Hepatocyte (in vitro differentiated cells): ENCODE measurements at places on chromosomes 16 and 17. TPM values are rescaled to one million over a fixed set of nuclear protein-coding genes. Genes with fewer than 3 reads are reported as not detected.

Gene MYLK3
- total RNA-seq, result 2.0 and 6.5 TPM in 2 replicates

Gene CDH1
- 190 and 193 TPM in 2 replicates for total RNA-seq

Gene ADORA2B
- total RNA-seq, result 9.2 and 11.4 TPM in 2 replicates

Gene CD300LB
- not detected in 2 replicates for total RNA-seq

DNA sequence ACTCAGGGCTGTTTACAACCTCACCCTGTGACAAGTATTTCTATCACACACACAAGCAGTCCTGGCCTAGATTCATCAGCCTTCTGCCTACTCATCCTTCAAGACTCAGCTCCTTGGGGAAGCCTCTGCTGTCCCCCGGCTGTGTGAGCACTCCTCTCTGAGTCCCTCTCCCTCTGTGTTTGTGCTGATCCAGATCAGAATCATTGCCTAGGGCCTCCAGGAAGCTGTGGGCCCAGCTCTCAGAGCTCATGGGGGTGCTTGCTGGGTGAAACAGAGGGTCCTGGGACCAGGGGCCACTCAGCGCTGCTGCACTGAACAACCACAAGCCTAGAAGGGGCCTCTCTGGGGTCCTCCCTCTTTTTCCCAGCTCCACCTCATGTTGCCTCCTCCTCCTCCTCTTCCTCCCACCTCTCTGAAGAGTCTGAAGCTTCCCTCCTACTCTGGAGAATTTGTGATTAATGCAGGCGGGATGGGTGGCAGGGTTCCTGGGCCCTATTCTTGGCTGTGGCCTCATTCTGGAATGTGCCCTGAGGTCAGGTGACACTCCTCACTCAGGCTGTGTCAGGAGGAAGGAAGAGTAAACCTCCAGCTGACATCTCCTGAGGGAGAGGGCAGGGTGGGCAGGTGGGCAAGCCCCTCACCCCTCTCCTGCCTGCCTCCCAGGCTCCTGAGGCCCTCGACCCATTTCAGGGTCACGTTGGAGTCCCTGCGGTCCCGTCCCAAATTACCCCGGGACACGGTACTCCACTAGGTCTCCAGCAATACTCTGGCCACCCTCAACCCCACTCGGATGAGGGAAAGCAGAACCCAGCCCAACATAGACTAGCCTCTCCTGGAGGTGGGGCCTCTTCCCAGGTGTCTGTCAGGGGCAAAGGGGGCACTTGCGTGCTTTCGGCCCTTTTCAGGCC is 10.1 kb downstream of the WFIKKN2 start:
- DNase-seq, result no peak

DNA sequence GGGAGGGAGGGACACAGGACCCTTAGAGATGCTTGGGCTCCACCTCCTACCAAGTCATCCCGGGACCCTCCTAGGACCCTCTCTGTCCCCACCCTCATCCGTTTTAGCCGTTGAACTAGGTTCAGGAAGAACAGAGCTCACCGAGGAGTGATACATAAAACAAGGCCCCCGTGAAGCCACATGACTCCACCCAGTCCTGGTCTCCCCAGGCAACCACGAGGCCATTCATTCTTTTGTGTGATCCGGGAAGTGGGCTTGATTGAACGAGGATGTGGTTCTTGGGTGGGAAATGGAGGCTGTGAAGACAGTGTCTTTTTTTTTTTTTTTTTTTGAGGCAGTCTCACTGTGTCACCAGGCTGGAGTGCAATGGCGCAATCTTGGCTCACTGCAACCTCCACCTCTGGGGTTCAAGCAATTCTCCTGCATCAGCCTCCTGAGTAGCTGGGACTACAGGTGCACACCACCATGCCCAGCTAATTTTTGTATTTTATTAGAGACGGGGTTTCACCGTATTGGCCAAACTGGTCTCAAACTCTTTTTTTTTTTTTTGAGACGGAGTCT is 14.8 kb downstream of the TRARG1 start:
- no peak for DNase-seq

DNA sequence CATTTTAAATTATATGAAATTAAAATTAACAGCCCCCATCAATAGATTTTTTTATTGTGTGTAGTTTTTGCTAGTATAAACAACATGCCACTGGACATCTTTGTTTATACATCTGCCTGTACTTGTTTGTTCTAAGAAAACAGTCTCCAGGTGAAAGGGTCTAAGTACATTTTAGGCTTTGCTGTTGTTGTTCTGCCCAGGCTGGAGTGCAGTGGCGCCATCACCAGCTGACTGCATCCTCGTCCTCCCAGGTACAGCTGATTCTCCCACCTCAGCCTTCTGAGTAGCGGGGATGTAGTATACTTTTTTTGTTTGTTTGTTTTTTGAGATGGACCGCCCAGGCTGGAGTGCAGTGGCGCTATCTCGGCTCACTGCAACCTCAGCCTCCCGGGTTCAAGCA is 25.5 kb downstream of the C17orf58 start:
- DNase-seq, result no peak

DNA sequence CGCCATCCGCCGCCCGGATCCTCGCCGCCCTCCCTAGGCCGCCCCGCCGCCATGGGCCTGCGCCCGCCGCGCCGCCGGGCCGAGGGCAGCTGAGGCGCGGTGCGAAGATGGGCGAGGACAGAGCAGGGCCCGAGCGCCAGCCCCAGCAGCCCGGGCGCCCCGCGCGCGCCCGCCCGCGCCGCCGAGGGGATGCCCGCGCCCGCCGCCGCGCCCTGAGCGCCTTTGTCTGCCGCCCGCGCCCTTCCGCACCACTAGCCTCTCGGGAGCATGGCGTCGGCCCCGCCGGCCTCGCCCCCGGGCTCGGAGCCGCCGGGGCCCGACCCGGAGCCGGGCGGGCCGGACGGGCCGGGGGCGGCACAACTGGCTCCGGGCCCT is 278 bp downstream of the RAB11FIP3 start:
- peak; percentile 58 for DNase-seq

- peak; percentile 28 for DNase-seq
These were observed 561 bp upstream of the HERPUD1 start for GRCh38 chr16:56931271-56931891.

- DNase-seq, result no peak
These were observed 624 bp downstream of the G6PC3 start for GRCh38 chr17:44071198-44071520.

Gene BAIAP3
- 1.8 and 3.0 TPM in 2 replicates for total RNA-seq

DNA sequence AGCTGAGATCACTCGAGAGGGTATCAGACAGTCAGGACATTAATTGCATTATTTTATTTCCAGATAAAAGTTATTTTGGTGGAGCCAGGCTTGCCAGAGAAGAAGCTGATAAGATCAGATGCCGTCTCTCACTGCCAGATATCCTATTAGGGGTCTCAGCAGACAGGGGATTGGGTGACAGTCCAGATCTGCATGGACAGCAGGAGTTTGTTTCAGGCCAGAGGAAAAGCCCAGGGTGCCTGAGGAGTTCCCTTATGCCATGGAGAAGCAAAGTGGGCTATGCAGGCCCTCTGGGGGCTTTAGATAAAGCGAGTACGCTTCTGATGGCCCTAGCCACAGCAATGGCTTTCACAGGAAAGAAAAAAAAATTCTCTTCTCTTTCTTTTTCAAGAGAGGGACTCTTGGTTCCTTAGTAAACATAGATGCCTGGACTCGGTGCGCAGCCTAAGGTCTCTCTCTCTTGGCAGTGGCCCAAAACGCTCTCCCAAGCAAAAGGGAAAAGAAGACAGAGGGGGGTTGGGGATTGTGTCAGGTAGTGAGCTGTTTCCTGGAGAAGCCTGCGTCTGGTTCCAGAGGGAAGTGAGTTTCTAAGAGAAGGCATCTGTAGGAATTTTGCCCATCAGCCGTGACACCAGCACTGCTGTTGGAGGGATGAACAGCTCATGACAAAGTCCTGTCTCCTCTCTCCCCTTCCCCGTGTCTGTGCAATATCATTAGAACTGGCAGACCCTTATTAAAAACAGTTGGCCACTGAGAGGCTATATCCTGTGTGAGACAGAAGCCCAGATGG is 166.3 kb upstream of the FOXF1 start:
- DNase-seq, result peak; percentile 63

DNA sequence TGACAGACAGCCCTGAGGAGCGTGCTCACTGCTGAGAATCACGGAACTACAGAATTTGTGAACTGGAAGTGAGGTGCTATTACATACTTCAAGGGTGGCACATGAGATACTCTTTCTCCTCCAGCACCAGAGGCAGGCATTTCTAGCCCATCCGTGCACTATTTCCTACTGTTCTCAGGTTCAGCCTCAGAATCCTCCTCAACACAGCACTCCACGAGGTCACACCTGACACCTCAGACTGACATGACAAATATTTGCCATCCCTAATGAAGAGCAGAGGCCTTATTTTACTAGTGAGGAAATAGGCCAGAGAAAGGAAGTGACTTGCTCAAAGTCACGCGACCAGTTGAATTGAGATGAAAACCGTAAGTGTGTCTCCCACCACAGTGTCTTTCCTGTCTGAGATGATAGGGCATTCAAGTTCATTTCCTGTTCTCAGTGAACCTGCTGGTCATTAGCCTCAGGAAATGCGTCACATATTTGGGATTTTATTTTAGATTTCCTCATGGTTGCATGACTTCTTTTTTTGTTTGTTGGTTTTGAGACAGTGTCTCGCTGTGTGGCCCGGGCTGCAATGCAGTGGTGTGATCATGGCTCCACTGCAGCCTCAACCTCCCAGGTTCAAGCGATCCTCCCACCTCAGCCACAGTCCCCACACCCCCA is 23.6 kb downstream of the SEZ6 start:
- no peak for DNase-seq

Gene CBFA2T3
- total RNA-seq, result 0.07 TPM in 1 of 2 replicates, not detected in the other

Gene WFDC1
- 12.9 and 14.0 TPM in 2 replicates for total RNA-seq

Gene CCDC40
- total RNA-seq, result 2.2 and 3.0 TPM in 2 replicates

DNA sequence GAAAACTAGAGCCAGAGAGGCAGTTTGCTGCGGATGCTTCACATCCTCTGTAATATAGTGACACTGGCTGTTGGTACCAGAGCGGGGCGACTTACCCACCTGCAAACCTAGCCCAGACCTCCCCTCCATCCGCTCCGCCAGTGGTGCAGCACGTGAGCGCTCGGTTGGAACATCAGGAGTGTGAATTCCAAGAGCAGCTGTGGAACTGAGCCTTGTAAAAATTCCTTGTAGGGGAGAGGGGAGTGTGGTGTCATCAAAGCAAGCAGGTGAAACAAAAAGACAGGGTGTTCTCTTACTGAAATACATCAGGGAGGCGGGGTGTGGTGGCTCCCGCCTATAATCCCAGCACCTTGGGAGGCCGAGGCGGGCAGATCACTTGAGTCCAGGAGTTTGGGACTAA is 51.3 kb downstream of the CCDC42 start:
- no peak for DNase-seq

DNA sequence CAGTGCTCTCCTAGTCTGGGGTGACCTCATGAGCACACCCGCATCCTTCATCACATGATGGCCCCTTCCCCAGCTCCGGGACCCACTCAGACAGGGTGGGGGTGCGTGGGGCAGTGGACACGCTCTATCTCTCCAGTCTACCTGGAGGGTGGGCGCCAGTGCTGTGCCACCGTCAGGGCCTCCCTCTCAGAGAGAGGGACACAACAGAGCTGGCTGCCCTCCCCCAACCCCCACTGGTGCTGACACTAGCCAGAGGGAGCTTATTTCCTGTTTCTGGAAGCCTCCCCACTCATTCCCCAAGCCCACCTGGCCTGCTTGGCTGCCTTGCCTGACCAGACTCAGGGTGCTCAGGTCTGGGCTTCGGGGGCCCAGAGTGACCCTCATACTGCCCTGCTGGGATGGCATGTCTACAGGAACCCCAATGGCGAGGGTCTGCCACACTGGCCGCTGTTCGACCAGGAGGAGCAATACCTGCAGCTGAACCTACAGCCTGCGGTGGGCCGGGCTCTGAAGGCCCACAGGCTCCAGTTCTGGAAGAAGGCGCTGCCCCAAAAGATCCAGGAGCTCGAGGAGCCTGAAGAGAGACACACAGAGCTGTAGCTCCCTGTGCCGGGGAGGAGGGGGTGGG is 8.2 kb downstream of the CES2 start:
- DNase-seq, result no peak

Gene GPS1
- total RNA-seq, result 101 and 124 TPM in 2 replicates

DNA sequence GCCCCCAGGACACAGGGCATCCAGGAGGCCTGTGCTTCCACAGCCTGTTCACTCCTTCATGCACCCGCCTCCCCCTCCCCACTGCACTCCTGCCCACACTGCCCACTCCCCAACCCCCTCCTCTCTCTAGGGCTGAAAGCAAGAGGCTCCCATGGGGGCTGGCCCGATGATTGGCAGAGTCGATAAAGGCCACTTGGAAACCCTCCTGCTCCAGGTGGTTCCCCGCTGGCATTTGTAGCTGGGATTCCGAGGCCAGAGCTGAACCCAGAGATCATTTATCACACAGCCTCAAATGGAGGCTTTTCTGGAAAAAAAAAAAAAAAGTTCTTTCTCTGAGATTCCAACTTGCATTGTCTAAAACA is 74.1 kb downstream of the SREBF1 start:
- DNase-seq, result no peak

Gene MYL11
- total RNA-seq, result 4.0 TPM in 1 of 2 replicates, not detected in the other

DNA sequence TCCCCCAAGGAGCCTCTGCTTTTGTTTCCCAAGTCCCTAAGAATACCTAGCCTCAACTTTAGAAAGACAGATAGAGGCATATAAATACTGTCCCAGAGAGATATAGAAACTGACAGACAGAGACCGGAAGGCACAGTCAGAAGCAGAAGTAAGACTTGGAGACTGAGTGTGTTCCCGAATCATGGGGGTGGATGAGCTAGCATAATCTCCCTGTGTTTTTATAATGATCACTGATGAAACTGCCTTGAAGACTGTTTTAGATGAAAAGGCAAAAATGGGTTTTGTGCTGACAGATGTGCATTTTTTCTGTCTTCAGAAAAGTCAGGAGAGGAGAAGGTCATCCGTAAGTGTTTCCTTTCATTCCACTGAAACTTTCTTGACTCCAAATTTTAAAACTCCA is 8.3 kb upstream of the PSMD3 start:
- DNase-seq, result no peak

DNA sequence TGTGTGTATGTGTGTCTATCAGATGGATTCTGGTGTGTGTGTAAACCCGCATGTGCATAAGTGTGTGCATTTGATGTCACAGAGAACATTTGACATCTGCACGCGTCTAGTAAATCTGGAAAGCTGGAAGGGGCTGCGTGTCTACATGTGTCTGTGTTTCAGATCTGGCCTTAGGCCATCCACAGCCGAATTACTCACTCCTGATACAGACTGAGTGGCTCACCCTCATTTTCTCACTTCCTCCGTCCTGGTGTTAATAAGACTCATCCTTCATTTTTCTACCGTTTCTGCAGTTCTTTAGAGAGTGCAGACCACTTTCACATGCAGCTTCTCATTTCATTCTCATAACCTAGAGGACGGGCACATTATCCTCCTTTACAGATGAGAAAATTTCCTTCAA is 491.6 kb downstream of the CDH13 start:
- DNase-seq, result no peak

DNA sequence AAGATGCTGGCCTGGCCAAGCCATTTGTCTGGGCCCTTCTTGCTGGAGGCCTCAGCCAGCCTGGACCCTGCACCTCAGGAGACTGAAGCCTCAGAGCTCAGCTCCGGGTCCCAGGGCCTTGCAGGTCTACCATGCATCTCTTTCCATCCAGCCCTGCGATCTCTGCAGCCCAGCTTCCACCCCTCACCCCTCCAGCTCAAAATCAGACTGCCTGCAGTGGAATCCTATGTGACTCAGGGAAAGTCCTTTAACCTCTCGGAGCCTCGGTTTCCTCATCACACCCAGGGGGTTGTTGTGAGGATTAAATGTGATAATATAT is 2.9 kb upstream of the B9D1 start:
- DNase-seq, result no peak

Gene NPIPA5
- total RNA-seq, result not detected in 2 replicates

Gene SNX20
- total RNA-seq, result not detected in 2 replicates

- no peak for DNase-seq
These were observed 30.2 kb downstream of the SPACA3 start for GRCh38 chr17:33021731-33022408.

Gene THOC6
- 35.6 and 41.2 TPM in 2 replicates for total RNA-seq

Gene ANKFN1
- total RNA-seq, result 0.10 and 0.28 TPM in 2 replicates

Gene NKD1
- total RNA-seq, result 4.1 and 5.9 TPM in 2 replicates

- peak; percentile 81 for DNase-seq
These were observed 50.0 kb downstream of the TENT4B start for GRCh38 chr16:50202926-50203624.

Gene C17orf113
- 1.1 and 1.9 TPM in 2 replicates for total RNA-seq
